ENCODE measurements at places on chromosomes 11 and 22.

GRCh38 chr22:31130873-31131272 is 8.1 kb downstream of the INPP5J start:
- DNase-seq = peak; percentile 38

DNA sequence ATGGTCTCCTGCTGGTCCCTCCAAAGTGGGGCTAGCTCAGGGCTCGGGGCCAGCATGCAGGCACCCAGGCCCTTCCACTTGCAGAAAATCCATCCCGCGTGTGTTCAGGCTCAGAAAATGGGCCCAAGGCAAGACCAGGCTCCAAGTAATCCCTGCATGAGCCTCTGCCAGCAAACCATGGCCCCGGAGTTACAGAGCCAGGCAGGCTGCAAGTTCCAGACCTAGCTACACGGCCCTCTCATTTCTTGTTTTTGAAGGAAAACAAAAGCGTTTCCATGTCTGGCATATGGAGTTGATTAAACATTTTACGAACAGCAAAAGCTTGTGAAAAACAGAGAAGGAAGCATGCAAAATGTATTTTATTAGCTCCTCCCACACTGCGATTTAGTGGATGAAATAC is 29.7 kb downstream of the KIAA0930 start:
- no peak for DNase-seq

DNA sequence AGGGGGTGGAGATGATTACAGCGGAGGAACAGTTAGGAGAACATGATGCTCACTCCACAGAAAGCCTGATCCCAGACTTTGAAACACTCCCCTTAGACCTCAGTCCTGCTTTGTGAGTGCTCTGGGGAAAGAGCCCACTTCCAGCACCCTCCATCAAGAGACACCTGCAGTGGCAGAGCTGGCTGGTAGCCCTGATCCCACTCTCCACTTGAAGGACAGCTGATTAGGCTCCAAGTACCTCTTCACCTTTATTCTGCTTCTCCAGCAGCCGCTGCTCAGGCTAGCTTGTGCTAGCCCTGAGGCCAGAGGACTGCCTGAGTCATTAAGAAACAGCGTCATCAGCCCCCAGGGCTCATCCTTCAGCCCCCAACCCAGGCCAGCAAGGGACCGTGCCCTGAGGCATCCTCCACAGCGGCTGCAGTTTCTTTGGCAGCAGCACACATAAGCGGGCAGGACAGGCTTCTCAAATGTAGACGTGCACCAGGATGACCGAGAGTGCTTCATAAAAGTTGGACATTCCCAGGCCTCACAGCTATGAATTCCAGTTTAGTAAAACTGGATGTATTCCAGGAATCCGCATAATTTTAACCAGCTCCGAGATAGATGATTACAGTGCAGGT is 146.0 kb upstream of the TBCEL start:
- DNase-seq = peak; percentile 62

DNA sequence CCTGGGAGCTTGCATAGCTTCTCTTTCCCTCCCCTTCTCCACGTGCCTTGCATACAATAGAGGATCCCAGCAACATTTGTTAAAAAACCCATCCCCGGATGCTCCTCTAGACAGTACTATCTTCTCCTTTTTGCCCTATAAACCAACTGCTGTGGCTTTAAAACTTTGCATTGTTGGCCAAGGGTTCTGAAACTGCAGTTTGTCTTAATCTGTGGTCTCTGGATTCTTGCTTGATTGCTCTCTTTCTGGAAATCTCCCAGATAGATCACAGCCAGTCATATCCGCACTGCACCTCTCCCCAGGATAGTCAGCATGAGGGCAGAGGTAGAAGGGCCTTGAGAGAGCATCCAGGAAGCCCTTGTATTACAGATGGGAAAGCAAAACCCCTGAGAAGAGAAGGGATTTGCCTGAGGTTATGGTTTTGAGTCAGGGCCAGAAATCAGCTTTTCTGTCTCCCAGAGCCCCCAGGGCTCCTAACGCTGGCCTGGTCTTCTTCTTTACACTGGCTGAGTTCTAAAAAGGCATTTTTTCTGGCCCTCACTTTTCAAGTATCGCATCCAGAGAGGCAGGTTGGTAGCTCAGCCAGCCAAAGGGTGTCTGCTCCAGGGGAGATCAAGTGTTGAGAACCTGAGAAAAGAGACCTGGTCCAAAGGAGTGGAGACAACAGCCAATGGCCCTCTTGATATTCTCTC is 70.6 kb downstream of the ADM start:
- no peak for DNase-seq

GRCh38 chr11:122276221-122276620 is 160.2 kb upstream of the BLID start:
- no peak for DNase-seq
